Uterus (tissue), 4 donors: ENCODE measurements at places on chromosomes 12 and 14. TPM values are rescaled to one million over a fixed set of nuclear protein-coding genes. Genes with fewer than 3 reads are reported as not detected.

Gene TSPAN19
- 0.59 TPM for total RNA-seq

Gene SERPINA3
- total RNA-seq: 109 TPM

Gene OTX2
- not detected for total RNA-seq

Gene HOXC13
- total RNA-seq: not detected

Gene IFI27
- total RNA-seq: 20.5 TPM

Gene LHX5
- total RNA-seq: not detected

Gene ANKS1B
- 25.9 TPM for total RNA-seq

Gene RNASE1
- total RNA-seq: 206 TPM

Gene GRIP1
- not detected for total RNA-seq

Gene C12orf50
- not detected for total RNA-seq

GRCh38 chr14:51834240-51834639 is 26.2 kb upstream of the GNG2 start:
- no peak for DNase-seq

DNA sequence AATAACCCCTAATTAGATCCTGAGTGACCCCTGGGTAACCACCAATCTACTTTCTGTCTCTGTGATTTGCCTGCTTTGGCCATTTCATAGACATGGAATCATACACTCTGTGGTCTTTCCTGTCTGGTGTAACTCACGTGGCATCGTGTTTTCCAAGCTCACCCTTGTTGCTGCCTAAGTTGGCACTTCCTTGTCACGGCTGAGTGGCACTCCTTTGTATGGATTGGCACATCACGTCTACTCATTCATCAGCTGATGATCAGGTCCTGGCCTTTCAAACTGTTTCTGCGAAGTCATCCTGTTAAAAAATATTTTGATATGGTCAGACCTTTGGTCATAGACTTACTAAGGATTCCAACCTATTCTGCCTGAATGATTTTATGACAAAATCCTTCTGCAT is 87.7 kb downstream of the GLT1D1 start:
- no peak for DNase-seq

GRCh38 chr14:87331991-87332390 is 661.0 kb downstream of the GALC start:
- no peak for DNase-seq

DNA sequence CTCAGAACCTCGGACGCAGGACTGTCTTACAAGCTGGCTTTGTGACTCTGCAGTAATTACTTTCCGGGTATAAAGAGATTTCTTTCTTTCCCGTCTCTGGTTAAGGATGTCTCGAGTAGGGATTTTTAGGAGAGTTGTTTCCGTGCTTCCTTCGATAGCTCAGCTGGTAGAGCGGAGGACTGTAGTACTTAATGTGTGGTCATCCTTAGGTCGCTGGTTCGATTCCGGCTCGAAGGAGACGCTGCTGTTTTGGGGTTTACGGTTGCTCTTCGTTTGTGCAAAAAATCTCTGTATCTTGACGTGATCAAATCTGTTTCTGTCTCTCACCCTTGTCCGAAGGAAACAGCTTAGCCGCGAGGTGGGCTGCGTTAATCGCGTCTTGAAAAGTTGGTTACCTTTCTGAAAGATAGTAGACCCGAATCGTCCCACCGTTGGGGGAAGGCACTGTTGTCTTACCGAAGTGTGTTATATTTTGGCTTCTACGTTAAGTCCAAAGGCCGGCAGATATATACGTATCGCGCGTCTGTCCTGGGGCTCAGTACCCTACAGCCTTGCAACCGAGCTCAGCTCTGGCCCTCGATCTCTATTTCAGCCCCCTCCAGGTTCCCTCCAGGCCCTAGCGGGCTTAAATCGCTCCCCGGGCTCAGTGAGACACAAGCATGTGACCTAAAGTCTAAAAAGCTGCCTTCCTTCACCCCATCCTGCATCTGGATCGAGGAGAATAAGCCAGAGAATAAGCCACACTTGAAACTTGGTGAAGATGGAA is 1.1 kb upstream of the RNASE4 start:
- peak; percentile 83 for DNase-seq

DNA sequence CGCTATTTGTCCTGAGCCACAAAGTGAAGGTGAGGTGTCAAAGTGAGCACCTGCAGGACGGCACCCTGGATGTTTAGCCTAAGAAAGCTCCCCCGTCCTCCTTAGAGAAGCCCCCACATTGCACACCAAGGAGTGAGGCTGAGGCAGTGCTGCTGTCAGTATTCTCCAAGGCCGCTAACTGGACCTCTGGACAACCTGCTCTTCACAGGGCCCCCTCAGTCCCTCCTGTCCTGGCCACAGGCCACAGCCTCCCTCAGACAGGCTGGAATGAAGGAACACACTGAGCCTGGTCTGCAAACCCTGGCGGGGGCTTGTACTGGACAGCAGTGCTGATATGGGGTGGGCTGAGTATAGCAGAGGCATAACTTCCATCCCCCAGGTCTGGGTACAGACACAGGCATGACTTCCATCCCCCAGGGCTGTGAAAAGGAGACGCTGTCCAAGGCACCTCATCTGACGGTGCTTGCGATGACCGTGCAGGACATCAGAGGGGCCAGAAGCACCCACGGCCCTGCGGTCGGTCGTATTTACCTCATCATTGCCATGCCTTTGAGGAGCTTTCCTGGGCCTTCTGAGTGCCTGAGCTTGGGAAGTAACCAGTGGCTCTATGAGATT is 82.4 kb upstream of the DIO3 start:
- peak; percentile 13 for DNase-seq

DNA sequence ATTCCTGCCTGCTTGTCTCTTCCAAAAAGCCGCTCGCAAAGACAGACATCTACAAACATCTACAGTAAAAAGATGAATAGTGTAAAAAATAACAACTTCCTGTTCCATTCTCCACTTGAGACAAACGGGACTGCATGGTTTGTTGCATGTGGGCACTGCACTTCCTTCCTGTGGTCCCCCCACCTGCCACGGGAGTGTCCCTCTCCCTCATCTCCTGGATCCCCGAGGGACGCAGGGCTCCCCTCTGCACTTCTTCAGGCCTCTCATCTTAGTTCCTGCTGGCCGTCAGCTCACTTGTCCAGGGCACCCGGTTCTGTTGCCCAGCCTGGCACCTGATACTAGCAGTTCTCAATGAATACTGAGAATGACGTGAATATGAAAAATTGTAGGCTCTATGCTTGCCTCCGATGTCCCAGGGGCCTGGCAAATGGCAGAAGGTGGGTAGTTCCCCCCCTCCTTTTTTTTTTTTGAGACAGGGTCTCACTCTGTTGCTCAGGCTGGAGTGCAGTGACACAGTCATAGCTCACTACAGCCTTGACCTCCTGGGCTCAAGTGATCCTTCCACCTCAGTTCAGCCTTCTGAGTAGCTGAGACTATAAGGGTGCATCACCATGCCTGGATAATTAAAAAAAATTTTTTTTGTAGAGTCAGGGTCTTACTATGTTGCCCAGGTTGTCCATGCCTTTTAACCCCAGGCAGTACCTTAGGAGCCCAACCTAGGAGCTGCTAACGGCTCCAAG is 3.5 kb upstream of the KLC1 start:
- no peak for DNase-seq

- DNase-seq: no peak
Observed at GRCh38 chr12:108179305-108179704, 50.2 kb downstream of the WSCD2 start.

- no peak for DNase-seq
Observed at GRCh38 chr14:61416591-61416990, 95.2 kb downstream of the PRKCH start.

DNA sequence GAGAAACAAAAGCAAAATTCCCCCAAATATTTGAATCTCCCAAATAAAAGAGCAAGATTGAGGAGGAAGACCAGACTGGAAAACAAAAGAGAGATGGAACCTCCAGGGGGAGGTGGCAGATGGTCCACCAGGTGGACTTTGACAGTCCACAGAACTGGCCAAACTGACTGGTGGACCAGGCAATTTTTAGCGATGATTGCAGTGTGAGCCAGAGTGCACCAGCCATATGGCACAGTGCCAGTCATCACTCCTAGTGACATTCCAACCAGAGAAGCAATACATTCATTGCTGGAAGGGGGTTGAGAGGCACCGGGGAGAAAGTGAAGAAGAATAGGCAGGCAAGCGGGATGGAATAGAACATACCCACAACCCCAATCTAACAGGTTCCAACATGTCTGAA is 182.9 kb downstream of the EXOC5 start:
- no peak for DNase-seq

DNA sequence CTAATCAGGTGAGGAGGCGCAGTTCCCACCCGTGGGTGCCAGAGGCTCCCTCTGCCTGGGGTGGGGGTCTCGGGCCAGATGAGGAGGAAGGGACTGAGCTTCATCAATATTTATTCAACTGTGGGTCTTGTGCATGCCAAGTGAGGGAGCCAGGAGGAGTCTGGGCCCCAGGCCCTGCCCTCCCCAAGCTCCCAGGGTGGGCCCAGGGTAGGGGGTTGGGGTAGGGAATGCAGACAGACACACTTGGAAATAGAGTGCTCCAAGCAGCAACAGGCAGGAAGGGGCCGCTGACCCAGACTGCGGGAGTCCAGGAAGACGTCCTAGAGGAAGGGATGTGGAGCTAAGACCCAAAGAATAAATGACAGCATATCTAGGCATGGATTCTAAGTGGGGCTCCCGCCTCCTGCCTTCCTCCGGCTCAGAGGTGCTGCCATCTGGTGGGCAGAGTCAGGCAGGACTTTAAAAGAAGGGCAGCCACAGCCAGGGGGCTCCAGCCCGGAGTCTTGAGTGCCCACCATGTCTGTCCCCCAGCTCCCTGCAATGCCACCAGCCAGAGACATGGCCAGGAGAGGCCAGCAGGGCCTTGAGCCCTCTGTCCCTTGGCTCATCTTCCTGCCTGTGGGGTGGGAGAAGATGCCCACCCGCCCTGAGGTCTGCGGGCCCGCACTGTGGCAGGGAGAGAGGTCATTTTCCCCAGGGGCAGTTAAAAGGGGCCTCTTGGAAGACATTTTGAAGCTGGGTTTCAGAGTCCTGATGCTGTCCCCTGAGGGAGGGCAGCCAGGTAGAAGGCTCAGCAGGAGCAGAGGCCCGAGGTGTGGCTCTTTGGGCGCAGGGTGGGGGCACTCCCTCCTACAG is 70.1 kb downstream of the PHETA1 start:
- no peak for DNase-seq

DNA sequence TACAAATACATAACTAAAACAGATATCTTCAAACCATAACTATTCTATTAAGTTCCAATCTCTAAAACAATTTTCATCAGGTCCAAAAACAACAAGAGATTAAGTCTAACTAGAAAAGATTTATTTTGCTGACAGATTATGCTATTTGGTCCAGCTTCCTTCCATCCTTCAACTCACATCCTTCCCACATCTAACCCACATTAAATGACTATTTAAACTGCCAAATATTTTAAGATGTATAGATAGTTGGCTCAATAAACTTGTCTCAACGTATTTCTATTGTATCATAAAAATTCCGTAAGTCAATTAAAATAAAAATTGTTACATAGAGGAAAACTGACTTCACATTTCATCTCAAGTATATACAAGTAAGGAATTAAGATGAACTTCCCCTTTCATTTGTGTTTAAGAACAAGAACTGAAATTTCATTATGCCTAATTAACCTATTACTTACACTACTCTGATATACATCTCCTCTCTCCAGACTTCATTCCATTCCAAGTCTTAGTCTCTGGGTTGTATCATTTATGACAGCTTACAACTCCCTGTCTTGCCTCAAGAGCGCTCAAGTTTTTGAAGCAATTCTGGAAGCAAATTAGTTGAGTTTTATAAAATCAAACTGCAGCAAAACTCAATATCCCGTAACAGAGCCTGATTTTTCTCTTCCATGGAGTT is 25.4 kb downstream of the PAWR start:
- no peak for DNase-seq

DNA sequence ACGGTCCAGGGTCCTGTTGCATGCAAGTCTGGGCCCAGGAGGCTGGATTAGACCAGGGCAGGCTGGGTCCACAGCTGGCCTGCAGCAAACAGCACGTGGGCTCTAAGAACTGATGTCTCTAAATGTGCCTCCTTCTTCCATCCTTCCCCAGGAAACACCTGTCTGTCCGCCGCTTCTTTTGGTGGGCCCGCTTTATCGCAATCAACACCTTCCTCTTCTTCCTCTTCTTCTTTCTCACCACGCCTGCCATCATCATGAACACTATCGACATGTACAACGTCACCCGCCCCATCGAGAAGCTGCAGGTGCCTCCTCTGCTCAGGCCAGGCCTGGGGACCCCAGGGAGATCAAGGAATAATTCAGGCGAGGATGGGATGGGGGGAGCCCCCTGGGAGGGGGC is 28.3 kb downstream of the NGB start:
- no peak for DNase-seq

GRCh38 chr12:88206601-88207000 is 64.5 kb downstream of the TMTC3 start:
- peak; percentile 34 for DNase-seq

- peak; percentile 15 for DNase-seq
Observed at GRCh38 chr14:85533861-85534291, 3.9 kb downstream of the FLRT2 start.

GRCh38 chr14:39432619-39433451 is 602 bp upstream of the FBXO33 start:
- DNase-seq: peak; percentile 91

DNA sequence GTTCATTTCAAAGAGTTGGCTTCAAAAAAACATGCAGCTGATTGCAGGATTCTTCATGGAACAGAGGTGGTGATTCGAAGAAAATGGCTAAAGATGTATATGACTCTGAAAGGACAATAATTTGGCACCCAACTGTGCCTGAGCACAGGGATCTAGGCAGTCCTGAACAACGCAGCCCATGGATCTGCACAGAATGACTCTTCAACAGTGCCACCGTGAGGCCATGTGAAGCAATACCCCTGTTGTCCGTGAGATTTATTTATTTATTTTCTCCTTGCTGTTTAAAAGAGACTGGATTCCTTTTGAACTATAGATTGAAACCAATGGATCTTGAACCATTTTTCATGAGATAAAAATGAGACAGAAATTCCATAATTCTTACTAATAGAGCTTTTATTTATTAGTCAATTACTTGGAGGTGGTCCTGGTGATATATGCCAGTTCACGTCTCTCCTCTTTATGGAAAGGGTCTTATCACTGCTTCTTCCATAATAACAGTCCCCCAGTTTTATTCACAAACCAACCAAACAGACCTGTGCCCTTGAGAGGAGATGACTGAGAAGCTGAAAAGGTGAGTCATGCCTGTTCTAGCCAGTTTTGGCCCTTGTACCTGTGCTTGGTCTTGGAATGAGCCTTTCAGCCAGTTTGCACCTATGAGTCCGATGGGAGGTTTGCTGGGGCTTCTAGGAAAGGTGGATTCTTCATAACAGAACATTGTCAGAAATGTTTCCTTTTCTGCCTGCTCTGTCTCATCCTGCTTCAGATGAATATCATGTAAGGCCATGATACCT is 1598.3 kb downstream of the AACS start:
- DNase-seq: no peak

GRCh38 chr14:88473791-88474190 is 81.0 kb downstream of the PTPN21 start:
- no peak for DNase-seq

DNA sequence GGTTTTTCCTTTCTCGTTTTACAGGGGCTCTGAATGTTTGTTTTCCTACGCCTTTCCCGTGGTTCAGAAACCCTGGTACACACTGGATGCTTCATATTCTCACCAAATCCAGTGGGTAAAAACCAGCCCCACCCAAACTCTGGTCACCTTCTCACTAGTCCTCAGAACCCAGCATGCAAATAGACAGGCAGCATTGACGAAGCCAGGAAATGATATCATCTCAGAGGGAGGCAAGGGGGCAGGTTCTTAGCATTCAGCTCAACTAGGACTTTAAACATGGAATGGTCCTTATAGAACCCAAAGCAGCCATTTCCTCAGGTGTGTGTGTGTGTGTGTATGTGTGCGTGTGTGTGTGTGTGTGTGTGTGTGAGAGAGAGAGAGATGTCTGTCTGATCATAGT is 142.0 kb downstream of the KCNK10 start:
- DNase-seq: no peak

- DNase-seq: peak; percentile 72
Observed at GRCh38 chr12:50246873-50247612, 36.3 kb downstream of the LIMA1 start.

GRCh38 chr12:128969480-128970055 is 116.3 kb downstream of the GLT1D1 start:
- no peak for DNase-seq
